ENCODE measurements at places on chromosomes 6 and 20. TPM values are rescaled to one million over a fixed set of nuclear protein-coding genes. Genes with fewer than 3 reads are reported as not detected.

GGTLC1 gene
- total RNA-seq: not detected

TAAR1 gene
- total RNA-seq: not detected

IRAK1BP1 gene
- 4.6 TPM for total RNA-seq

PSMB8 gene
- total RNA-seq: 408 TPM

AURKA gene
- 49.8 TPM for total RNA-seq

SASH1 gene
- 1.6 TPM for total RNA-seq

HS3ST5 gene
- not detected for total RNA-seq

RALGAPB gene
- total RNA-seq: 37.2 TPM

TMEM74B gene
- not detected for total RNA-seq

TAGAP gene
- total RNA-seq: 43.7 TPM

RIMS1 gene
- total RNA-seq: not detected

ANKRD66 gene
- total RNA-seq: not detected

PACRG gene
- total RNA-seq: not detected

HDGFL1 gene
- total RNA-seq: not detected

TP53INP2 gene
- 2.5 TPM for total RNA-seq

GINS1 gene
- total RNA-seq: 25.7 TPM

THBD gene
- total RNA-seq: not detected

BCAS1 gene
- total RNA-seq: not detected

WFDC12 gene
- not detected for total RNA-seq

STMND1 gene
- total RNA-seq: not detected

LPA gene
- 0.02 TPM for total RNA-seq

TMEM151B gene
- not detected for total RNA-seq

SYNDIG1 gene
- not detected for total RNA-seq

ANGPT4 gene
- not detected for total RNA-seq

MAP7 gene
- total RNA-seq: 1.4 TPM

MYMX gene
- not detected for total RNA-seq

CCHCR1 gene
- 36.5 TPM for total RNA-seq

PRR18 gene
- not detected for total RNA-seq

EYS gene
- not detected for total RNA-seq

TRIM15 gene
- total RNA-seq: 0.76 TPM

HLA-DRA gene
- 242 TPM for total RNA-seq

PGC gene
- not detected for total RNA-seq

GZF1 gene
- total RNA-seq: 17.9 TPM

CRISP3 gene
- not detected for total RNA-seq

CFB gene
- total RNA-seq: 0.59 TPM

C6orf141 gene
- not detected for total RNA-seq

DCBLD1 gene
- 3.8 TPM for total RNA-seq
